H1 (cell line): ENCODE measurements at places on chromosomes 12 and 14.

DNA sequence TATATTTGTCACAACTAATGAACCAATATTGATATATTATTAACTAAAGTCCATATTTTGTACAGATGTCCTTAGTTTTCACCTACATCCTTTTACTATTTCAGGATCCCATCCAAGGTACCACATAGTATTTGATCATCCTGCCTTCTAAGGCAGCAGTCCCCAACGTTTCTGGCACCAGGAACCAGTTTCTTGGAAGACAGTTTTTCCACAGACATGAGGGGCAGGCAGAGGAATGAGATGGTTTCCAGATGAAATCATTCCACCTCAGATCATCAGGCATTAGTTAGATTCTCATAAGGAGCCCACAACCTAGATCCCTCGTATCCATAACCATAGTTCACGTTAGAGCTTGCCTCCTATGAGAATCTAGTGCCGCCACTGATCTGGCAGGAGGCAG is 82.8 kb upstream of the BCL2L14 start:
- DNase-seq = no peak

DNA sequence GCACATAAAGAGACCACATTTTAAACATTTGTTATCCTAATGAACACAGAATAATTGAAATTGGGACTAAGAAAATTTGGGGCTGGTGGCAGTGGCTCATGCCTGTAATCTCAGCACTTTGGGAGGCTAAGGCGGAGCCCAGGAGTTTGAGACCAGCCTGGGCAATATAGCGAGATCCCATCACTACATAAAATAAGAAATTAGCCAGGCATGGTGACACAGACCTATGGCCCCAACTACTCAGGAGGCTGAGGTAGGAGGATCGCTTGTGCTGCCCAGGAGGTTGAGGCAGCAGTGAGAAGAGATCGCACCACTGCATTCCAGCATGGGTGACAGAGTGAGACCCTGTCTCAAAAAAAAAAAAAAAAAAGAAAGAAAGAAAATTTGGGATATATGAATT is 59.7 kb downstream of the CPM start:
- no peak for DNase-seq

DNA sequence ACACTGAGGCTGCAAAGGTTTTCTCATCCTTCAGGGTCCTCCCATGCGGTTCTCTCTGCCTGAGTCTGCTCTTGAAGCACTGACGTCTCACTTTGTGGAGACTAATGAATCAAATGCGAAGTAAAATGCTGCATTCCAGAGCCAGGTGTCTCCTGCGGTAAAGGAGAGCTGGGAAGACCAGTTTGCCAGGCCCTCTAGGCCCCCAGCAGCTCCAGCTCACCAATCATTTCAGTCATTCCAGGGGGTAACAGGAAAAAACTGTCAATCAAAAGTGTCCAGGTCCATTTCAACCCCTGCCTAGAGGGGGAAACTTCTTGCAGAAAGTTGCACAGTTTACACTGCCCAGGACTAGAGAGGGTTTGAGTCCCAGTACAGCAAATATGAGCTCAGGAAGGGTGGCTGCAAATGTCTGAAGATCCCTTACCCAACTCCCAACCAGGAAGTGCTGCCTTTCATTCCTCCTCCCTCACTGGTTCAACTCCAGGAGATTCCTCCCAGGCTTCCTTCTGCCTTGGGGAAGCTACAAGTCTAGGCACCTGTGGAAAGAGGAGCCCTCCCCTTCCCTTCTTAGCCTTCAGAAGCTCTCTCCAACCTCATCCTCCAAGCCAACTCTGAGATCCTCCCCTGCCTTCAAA is 2.7 kb upstream of the NXPH4 start:
- DNase-seq = no peak

DNA sequence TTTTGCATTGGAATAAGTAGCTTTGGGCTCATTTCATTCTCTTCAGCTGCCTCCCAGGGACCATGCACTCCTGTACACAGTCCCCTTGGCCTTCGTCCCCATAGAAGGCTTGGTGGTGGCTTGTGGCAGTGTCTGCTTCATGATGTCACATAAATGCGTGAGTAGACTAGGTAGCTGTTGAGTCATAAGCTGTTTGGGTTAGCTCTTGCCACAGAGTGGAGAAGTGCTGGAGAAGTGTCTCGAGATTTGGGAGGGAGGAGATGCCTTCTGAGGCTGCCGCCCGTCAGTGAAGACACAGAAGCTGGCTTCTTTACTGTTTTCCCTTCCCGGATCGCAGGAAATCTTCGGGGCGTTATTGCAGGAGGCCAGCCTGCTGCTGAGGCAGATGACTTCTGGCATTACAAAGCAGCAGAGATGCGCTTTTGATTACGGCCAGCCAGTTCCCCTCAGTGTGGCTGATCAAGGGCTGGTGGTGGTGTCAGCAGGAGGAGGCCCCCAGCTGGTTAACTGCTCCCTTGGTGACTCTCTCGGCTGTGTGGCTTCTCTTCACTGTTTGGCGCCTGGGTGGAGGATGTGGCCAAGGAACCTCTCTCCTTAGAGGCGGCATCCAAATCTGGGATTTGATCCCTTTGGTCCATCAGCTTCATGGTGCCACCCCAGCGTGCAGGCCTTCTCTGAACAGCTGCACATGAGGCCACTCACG is 67.6 kb downstream of the AACS start:
- DNase-seq = no peak

DNA sequence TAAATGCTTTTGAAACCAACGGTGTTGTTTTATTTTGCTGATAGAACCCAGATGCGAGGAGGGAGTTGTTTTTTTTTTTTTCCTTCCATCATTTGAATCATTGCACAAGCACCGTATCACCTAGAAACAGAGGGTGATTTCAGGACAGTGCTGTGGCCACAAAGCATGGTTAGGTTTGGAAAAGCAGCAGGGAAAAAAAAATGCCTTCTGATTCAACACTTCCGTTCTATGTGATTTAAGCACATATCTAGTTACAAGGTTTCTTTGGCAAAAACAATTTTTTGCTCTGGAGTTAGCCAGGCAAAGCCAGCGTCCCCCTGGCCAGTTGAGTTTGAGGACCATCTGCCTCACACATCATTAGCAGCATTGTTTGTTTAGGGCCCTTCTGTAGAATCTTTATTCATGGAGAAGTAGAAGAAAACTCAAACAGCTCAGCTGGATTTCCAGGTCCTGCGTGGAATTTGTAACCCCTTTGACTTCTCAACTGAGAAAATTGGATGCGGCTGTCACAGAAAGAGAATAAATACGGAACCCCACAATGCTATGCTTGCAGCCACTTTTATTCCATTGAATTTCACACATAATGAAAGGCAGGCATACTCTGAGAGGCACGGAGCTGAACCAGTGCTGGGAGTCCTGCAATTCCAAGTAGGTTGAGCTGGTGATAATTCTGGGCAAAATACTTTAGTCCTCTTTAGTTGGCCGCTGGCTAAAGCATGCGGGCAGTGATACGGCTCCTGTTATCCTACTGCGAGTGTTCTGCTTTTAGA is 17.0 kb upstream of the WNT5B start:
- no peak for DNase-seq

DNA sequence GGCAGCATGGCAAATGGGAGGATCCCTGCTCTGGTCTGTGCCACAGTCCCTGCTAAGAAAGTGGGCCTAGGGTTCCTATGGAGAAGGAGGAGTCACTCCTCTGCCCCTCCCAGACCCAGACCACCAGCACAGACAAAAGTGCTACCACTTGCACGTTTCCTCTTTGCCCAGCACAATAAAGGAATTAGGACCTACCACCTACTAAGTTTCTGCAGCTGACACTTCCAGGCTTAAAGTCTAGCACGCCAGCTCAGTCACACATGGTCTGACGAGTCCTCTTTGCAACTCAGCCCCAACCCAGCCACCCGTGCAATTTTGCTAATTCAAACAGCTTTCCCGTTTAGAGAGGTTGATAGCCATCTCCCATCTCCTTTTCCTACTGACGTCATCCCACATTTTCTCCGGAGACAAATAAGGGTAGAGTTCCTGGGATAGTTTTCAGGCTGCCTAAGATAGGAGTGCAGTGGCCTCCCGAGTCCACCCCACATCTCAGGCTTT is 66.2 kb upstream of the PTGR2 start:
- no peak for DNase-seq

GRCh38 chr14:94376976-94377865 is 11.2 kb downstream of the SERPINA1 start:
- DNase-seq = no peak
